ENCODE measurements at places on chromosomes 6 and 20.

DNA sequence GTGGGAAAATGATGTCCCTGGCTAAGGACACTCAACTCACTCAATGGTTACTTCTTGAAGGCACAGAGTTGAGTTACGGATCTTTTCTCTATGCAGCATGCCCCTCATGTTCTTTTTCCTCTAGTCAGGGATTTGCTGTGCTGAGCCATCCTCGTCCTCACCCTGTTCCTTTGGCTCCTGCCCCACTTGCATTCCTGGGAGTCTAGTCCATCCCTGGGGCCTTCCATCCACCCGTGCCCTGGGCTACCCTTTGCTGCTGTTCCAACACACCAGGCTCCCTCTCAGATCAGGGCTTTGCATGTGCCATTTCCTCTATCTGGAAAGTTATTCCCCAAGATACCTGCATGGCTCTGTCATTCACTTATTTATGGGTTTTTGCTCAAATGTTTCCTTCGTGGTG is 13.3 kb upstream of the KCNG1 start:
- no peak for DNase-seq

- no peak for DNase-seq
Observed at GRCh38 chr6:30494291-30494861, 5.1 kb downstream of the HLA-E start.

GRCh38 chr20:9294041-9294440 is 220.3 kb upstream of the LAMP5 start:
- DNase-seq: peak; percentile 79

DNA sequence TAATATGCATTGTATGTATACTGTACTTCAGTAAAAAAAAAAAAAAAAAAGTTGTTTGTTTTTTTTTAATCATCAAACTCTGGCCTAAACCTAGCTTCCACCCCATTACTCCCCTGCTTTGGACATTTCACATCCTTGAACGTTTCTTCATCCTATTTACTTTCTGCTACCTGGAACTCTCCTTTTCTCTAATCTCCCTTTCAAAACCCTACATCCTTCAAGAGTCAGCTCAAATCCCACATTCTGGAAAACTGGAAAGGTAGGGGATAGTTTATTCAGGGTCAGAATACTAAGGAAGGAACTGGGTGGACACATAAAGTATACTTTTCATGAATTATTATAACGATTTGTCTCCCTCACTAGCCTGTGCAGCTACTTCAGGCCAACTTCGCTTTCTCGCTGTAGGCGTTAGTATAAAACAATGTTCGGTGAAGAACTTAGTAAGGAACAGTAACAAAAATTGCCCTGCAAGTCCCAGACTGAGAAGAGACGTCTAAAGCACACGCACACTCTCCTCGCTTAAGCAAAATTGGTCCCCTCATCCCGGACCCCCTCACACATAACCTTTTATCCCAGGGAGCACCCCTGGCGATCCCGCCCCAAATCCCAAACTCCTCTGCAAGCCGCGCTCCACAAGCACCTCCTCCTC is 775 bp downstream of the PIGU start:
- DNase-seq: no peak

DNA sequence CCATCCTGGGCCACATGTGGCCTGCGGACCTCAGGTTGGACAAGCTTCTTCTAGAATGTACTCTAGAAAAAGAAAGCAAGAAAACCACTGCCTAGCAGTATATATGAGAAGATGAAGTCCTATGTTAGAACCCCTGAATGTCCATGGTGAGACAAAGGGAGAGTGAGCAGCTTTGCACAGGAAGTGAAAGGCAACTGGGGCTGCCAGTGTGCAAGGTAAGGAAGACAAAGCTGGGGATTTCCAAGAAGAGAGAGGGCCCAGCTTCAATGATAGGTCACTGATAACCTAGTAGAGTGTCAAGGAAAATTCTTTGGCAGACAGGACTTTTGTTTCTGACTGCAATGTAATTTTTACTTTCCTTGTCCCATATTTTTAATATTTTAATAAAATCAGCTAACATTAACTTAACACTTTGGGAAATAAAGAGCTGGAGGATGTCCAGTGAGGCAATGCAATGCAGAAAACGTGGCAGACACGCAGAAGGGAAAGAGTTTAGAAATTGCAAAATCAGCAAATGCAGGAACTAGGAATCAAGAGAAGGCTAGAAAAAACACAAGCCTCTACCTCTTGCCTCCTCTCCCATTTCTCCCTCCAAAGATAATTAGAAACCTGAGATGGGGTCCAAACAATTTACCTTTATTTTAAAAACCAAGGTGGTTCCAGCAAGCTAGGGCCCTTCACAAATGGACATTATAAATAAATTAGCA is 47.4 kb downstream of the CYP39A1 start:
- DNase-seq: no peak

- DNase-seq: no peak
Observed at GRCh38 chr6:45473121-45473993, 95.6 kb upstream of the SUPT3H start.

- no peak for DNase-seq
Observed at GRCh38 chr20:40815156-40816038, 126.4 kb upstream of the MAFB start.

- no peak for DNase-seq
Observed at GRCh38 chr6:2492686-2493523, 247.5 kb upstream of the GMDS start.

DNA sequence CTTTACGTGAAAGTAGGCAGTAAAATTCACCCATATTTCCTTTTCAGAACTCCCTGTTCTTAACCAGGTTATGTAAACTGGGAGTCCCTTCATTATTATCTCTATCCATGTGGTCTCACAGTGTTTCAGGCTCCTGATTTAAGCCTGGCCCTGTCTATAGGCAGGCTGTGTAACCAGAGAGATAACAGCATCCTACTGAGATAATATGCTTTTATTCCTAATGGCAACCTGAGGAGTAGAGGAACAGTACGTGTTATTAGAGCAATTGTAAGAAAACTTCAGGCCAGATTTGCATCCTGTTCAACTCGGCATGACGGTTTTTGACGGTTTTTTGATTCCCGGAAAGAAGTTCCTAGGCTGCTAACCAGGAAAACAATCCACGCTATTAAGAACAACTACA is 16.9 kb downstream of the FUT9 start:
- DNase-seq: no peak

GRCh38 chr6:151808371-151809241 is 1.1 kb downstream of the ESR1 start:
- DNase-seq: no peak

GRCh38 chr6:52519618-52520017 is 57.2 kb downstream of the TRAM2 start:
- DNase-seq: no peak

DNA sequence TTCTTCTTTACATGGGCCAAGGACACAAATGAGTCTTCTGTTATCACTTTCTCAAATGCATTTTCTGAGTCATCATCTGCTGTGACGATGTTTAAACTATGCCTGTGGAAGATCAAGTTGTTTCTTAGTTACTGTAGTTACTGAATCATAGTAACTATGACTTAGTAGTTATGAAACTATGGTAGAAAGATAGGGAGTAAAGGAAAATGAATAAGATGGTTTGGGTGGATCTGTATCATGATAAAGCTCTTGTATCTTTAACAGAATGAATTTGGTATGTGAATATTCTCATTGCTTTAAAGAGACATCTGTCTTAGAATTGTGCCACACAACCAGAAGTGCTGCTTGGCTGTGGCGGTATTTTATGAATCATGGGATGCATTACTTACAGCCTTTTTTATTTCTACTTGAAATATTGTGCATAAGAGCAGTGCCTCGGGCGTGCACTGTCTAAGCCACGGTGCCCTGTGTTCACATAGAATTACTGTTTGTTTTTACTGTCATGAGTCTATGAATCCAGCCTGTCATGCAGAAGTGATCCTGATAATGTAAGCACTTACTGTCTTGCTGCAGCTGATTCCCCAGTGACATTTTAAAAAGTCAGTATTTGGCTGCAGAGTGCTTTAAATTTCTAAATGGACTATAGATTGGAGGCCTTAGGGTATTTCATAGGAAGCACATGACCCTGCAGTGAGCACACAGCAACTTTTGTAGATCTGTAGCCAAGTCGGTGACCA is 215.2 kb downstream of the TMEM242 start:
- DNase-seq: peak; percentile 88

DNA sequence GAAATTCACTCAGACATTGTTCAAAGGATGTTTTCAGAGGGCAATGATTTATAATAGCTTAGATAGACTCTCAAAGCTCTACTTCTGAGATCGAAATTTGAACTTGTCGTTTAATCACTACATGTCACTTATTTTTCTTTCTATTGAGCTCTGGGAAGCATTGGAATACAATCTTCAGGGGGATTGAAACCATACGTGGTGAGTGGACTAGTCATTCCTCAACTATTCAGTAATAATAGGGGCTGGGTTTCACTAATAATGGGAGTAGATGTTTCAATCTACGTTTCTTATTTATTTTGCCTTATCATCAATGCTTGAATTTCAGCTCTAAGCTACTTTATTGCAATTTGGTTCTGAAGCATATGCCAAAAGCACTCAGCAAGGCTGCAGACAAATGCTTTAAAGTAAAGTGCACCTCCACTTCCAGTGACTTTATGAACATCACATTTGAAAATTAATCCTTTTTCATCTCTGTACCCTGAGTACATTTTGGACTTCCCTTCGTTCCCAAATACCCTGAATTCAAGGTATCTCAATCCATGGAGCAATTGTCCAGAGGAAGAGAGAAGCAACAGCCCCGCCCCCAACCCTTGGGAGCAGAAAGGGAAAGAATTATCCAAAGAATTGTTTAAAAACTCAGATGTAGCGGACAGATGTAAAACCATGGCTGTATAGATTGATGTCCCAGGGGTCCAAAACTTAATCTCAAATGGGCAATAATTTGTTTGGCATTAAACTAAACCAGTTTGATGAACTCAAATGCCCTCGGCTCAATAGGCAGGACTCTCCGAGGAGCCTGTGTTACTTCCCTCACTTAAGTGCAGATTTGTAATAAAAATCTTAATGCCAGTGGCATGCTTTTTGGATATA is 68.1 kb downstream of the HFE start:
- peak; percentile 62 for DNase-seq

DNA sequence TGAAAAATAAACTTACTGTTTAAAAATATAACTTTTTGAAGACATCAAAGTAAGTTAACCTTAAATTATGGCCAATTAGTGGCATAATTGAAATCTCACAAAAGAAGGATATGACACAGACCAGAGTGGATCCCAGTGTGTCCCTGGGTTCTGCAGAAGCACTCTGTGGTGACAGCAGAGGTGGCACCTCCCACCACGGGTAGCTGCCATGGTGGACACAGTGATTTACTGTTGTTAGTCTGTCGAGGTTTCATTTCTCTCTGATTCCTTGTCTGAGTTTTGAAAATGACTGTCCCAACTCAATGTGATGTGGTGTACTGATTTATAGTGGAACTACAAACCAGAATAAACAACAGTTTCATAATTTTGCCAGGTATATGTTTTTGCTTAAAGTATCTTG is 76.5 kb downstream of the TULP4 start:
- no peak for DNase-seq

- DNase-seq: no peak
Observed at GRCh38 chr20:64082820-64083377, 1.3 kb downstream of the LKAAEAR1 start.

DNA sequence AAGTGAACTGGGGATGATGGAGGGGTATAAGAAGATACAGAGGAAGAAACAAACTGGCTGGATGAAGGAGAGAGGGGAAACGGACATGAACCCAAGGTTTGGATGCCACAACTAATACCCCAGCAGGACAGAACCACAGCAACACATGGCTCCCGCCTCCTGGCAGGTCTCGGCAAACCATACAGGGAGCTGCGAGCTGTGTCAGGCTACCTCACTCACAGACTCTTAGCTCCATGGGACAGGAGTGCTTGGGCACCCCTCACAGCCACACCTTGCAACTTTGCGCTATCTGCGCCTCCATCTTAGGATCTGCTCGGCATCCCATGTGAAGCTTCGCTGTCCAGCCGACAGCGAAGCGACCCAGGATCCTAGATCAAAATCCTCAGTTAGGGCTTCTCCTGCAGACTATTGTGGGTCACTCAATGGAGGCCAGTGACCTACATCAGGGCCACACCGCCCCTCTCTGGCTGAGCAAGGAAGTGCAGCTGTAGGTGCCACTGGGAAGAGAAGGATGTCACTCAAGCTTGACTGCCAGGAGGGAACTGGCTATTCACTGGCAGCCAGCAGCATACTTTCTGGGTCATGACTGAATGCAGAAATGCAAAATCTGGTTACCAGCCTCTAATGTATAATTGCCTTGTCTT is 174.4 kb upstream of the RIN2 start:
- DNase-seq: peak; percentile 49

GRCh38 chr20:40370800-40371199 is 318.2 kb downstream of the MAFB start:
- DNase-seq: no peak

DNA sequence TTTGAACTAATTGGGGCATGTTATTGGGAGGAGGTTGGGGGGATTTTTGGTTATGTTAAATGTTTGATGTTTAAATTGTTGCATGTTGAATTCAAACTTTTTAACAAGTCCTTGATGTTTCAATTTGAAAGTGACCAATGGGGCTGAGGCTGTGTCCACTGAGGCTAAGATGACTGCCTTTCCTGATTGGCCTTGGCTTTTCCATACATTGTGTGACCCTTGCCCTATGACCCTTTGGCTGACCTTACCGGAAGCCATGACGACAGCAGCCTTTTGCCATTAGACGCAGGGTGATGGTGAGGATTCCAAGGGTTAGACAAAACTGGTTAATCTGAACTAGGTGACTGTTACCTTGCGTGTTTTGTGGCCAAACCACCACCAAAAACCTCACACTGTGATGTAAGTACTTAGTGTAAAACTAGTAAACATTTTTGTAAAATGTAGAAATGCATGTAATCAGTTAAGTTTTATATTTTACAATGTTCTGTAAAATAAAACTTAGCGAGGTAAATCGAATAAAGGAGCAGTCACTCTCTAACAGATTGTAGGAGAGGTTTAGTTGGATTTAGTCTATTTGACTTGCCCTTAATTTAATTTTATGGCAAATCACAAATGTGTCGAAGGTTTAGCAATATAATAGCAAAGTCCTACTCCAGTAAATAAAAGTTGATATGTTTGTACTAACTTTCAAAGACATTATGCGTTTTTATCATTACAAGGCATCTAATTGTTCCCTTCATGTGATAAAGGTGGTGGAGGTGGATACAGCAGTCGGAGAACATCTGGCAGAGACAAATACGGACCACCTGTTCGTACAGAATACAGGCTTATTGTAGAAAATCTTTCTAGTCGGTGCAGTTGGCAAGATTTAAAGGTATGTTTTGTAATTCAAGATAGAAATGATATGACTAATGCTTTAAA is 1.6 kb downstream of the SRSF6 start:
- no peak for DNase-seq

All from HT1080 (cell line).